ENCODE measurements at places on chromosomes 2 and 18.

- no peaks in the 10 kb centered on the region for H3K4me1 ChIP-seq
- no peak overlapping the region for H3K27ac ChIP-seq
- no peaks in the 10 kb centered on the region for H3K27me3 ChIP-seq
- no peaks in the 10 kb centered on the region for H3K36me3 ChIP-seq
These were observed 27.8 kb upstream of the TTC39C start for GRCh38 chr18:23986600-23987359.

DNA sequence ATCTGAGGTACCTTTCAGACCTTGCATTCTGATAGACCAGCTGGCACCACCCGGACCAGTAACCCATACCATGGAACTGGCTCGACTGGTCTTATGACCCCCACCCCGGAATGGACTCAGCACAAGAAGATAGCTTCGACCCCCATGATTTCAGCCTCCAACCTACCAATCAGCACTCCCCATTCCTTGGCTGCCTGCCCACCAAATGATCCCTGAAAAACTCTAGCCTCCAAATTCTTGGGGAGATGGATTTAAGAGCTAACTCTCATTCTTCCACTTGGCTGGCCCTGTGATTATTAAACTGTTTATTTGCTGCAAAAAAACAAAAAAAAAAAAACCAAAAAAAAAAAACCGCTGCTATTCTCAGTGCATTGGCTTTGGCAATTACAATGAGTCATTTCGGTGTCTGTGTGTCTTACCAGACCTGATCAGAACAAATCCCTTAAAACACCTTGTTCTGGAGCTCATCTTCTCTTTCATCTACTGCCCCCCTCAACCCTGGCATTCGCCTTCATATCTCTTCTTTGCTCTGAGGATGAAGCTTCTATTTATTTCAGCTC is 60.1 kb upstream of the KIF5C start:
- no peaks in the 10 kb centered on the region for H3K36me3 ChIP-seq
- H3K4me1 ChIP-seq: no peaks in the 10 kb centered on the region
- H3K27me3 ChIP-seq: no peaks in the 10 kb centered on the region

DNA sequence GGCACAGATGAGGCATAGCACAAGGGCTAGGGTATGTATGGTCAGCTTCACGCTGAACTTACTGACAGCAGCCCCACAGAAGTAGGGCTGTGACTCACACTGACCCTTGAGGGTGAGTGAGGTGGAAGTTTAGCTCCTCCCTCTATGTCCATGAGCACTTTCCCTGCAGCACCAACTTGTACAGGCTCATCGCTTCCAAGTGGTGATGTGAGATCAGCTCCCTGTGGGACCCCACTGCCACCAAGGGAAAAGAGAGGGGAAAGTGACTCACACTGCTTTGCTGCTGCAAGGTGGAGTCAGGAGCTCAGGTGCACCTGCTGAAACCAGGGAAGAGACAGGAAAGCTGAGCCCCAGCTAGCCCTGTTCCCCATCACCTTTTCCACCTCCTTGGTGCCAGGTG is 91.5 kb downstream of the TEX51 start:
- no peak overlapping the region for H3K27ac ChIP-seq
- no peaks in the 10 kb centered on the region for H3K36me3 ChIP-seq
- no peaks in the 10 kb centered on the region for H3K4me1 ChIP-seq
- H3K27me3 ChIP-seq: no peaks in the 10 kb centered on the region

DNA sequence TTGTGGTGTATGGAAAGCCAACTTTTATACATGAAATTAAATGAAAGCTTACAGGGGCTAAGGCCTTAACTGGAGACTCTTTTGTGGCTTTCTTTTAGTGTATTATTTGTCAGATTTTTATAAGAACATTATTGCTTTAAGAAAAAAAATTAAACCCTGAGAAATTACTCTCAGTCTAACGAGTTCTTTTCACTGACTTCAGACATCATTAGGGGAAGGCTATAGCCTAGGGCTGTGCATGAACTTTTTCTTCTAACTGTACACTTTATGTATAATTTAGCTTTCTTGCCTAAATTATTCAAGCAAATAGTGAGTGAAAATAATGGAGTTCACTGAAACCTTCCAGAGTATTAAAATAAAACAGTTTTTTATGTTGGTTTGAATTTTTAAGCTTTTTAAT is 151.1 kb upstream of the MEIS1 start:
- H3K36me3 ChIP-seq: no peaks in the 10 kb centered on the region
- no peak overlapping the region for H3K27ac ChIP-seq
- H3K4me3 ChIP-seq: no peak overlapping the region
- no peaks in the 10 kb centered on the region for H3K4me1 ChIP-seq
- H3K27me3 ChIP-seq: no peaks in the 10 kb centered on the region
- no peak for DNase-seq

GRCh38 chr2:134099273-134099672 is 154.6 kb upstream of the MGAT5 start:
- no peaks in the 10 kb centered on the region for H3K27me3 ChIP-seq
- H3K4me1 ChIP-seq: no peaks in the 10 kb centered on the region
- DNase-seq: no peak
- H3K27ac ChIP-seq: no peak overlapping the region
- H3K36me3 ChIP-seq: no peaks in the 10 kb centered on the region
- H3K4me3 ChIP-seq: no peak overlapping the region

DNA sequence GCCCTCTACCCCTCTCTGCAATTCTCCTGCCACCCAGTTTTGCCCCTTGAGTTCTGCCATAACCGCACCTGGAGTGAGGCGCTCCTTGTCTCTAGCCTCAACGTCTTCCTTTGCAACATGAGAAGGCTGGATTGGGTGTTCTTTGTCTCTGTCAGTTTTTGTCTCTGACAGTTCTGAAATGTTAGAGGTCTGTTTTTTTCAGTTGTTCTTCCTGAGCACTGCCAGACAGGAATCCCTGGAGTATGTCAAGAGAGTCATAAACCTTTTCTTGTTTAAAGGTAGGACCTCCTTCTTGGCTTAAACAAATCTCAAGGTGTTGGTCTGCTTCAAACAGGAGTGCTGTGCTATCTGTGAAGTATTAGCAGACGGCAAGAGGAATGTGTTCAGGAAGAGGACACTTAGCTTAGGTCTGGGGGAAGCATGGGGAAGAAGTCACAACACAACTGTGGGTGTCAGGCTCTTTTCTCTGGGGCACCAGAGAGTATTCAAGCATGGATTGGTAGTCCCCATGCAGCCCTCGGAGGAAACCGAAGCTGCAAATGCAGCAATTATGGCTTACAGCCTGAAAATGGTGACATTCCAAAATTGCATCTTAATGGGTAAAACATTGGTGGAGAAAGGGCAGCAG is 32.3 kb downstream of the AFF3 start:
- H3K4me3 ChIP-seq: no peak overlapping the region
- DNase-seq: no peak
- no peaks in the 10 kb centered on the region for H3K27me3 ChIP-seq
- H3K27ac ChIP-seq: no peak overlapping the region
- H3K36me3 ChIP-seq: no peaks in the 10 kb centered on the region
- peaks cover 2% of the 10 kb centered on the region for H3K4me1 ChIP-seq

DNA sequence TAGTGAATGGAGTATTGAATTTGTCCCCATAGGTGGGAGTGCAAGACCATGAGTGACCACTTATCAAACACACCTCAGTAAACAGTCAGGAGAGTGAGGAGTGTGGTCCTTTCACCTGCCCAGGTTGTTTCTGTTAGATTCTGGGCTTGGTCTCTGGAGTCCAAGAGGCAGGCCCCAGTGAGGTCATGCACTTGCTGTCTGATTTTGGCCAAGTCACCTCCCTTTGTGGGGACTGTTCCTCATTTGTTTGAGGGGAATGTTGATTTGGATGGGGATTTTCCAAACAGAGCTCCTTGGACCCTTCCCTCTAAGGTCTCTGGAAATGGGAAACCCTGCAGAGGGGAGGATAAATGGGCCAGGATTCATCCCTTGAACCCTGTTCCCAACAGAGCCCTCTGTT is 7.3 kb downstream of the IL1RN start:
- H3K4me1 ChIP-seq: no peaks in the 10 kb centered on the region
- H3K27me3 ChIP-seq: no peaks in the 10 kb centered on the region
- H3K4me3 ChIP-seq: no peak overlapping the region

- no peak for DNase-seq
- H3K27ac ChIP-seq: no peak overlapping the region
- peaks cover 3% of the 10 kb centered on the region for H3K27me3 ChIP-seq
- H3K4me1 ChIP-seq: no peaks in the 10 kb centered on the region
- H3K36me3 ChIP-seq: no peaks in the 10 kb centered on the region
These were observed 556.1 kb downstream of the CMPK2 start for GRCh38 chr2:6309415-6310255.

DNA sequence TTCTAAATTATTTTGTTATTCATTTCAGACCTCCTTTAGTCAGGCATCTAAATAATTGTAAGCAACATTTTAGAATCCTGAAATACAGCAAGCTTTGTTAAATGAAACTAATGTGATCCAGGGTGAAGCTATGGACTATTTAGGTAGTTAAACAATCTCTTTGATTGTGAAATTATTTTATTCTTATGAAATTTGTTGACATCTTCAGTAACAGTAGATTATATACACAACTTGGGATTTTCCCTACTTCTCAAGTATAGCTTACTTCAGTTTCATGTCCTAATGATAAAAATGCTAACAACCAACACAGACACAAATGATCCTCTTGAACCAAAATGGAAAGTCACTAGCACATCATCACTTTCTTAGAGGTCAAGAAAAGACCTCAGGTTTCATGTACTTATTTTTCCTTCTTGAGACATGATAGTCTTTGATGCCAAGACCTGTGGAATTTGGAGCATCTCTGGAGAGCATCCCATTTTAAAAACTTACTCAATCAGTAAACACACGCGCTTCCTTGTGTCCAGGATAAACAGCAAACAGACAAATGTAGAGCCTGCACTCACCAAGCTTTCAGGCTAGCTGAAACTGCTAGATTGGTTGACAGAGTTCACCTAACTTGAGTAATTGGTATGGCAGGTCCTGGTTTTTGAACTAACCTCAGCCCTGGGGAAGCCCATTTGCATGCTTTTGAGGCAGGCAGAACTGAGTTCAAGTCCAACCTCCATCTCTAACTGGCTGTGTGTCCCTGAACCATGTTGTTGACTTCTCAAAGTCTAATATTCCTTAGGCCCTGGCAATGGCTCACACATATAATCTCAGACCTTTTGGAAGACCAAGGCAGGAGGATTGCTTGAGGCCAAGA is 47.8 kb downstream of the KCTD18 start:
- no peaks in the 10 kb centered on the region for H3K4me1 ChIP-seq
- no peak overlapping the region for H3K27ac ChIP-seq
- DNase-seq: no peak
- H3K4me3 ChIP-seq: no peak overlapping the region
- no peaks in the 10 kb centered on the region for H3K36me3 ChIP-seq

DNA sequence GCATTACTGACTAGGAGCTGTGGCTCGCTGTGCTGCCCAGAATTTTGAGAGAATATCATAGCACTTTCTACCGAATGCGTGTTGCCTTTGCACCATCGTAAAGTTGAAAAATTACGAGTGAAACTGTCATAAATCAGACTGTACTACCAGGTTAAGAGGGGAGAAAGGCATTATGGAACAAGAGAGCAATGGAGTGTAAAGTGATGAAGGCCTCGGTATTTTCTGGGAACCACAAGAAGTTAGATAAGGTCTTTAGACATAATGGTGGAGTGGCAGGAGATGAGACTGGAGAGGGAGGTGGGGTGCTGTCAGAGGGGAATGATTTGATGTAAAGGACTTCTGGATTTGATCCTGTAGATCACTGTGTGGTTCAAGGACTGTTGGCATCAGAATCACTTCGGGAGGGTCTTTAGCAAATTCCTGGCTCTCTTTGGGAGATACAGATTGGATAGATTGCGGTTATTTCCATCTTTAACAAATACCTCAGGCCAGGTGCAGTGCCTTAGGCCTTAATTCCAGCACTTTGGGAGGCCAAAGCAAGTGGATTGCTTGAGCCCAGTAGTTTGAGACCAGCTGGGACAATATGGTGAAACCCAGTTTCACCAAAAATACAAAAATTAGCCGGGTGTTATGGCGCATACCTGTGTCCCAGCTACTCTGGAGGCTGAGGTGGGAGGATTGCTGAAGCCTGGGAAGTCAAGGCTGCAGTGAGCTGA is 4.9 kb upstream of the ADGRF3 start:
- H3K4me3 ChIP-seq: no peak overlapping the region
- H3K27me3 ChIP-seq: no peaks in the 10 kb centered on the region
- no peak for DNase-seq
- H3K36me3 ChIP-seq: no peaks in the 10 kb centered on the region
- H3K27ac ChIP-seq: no peak overlapping the region

DNA sequence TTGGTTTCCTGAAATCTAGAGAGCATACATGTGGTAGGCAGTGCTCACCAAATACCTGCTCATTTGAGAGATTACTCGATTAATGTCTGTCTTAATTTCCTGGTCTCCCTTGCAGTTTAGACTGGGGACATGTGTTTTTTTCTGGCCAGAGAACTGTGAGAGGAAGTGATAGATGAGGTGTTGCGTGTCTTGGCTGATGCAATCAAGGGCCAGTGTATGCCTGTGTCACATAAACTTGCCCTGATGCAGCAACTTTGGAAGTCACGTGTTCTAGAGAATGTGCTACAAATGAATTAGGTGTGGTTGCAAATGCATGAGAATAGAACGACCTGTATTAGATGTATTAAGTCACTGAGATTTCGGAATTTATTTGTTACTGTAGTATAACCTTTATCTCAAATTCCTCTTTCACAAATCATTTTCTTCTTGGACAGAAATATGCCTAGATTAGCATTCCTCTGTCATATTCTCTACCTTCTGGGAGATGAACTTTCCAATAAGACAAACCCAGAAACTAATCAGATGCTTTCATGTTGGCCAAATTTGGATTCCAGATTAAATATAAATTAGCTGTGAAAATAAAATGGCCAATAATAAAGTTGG is 9.9 kb upstream of the IL1A start:
- no peaks in the 10 kb centered on the region for H3K27me3 ChIP-seq
- H3K27ac ChIP-seq: no peak overlapping the region
- no peaks in the 10 kb centered on the region for H3K4me1 ChIP-seq
- no peak for DNase-seq
- no peaks in the 10 kb centered on the region for H3K36me3 ChIP-seq

DNA sequence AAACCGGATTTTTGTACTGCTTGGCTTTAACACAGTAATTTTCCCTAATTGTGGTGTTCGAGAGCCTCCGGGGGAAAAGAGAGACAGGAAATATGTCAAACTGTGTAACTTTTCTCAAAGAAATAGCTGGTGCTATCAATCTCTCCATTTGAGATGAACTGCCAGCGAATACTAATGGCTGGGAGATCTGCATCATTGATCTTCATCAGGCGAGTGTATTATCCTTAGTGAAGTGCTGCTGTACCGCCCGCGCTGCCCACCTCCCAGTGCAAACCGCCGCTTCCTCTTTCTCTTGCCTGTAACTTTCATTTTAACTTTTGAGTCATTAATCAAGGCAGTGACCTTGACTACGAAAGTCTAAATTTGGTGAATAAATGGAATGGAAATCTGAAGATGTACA is 246.1 kb upstream of the ST6GAL2 start:
- H3K4me1 ChIP-seq: no peaks in the 10 kb centered on the region
- no peak for DNase-seq
- H3K4me3 ChIP-seq: no peak overlapping the region
- no peaks in the 10 kb centered on the region for H3K27me3 ChIP-seq
- H3K27ac ChIP-seq: no peak overlapping the region

- H3K36me3 ChIP-seq: no peaks in the 10 kb centered on the region
- no peak overlapping the region for H3K4me3 ChIP-seq
- H3K27ac ChIP-seq: no peak overlapping the region
- DNase-seq: no peak
- H3K27me3 ChIP-seq: no peaks in the 10 kb centered on the region
These were observed 6.5 kb upstream of the THOC1 start for GRCh38 chr18:274313-274712.

All from breast epithelium (tissue), 4 donors.